Frontal cortex (tissue), 4 donors: ENCODE measurements at places on chromosomes 5 and 9. TPM values are rescaled to one million over a fixed set of nuclear protein-coding genes. Genes with fewer than 3 reads are reported as not detected.

GRCh38 chr5:177133853-177134696 lies 502 bp downstream of the NSD1 start:
- no peak for DNase-seq

BHMT2 gene
- 0.41 TPM for total RNA-seq

SPATA31D4 gene
- not detected for total RNA-seq

DNA sequence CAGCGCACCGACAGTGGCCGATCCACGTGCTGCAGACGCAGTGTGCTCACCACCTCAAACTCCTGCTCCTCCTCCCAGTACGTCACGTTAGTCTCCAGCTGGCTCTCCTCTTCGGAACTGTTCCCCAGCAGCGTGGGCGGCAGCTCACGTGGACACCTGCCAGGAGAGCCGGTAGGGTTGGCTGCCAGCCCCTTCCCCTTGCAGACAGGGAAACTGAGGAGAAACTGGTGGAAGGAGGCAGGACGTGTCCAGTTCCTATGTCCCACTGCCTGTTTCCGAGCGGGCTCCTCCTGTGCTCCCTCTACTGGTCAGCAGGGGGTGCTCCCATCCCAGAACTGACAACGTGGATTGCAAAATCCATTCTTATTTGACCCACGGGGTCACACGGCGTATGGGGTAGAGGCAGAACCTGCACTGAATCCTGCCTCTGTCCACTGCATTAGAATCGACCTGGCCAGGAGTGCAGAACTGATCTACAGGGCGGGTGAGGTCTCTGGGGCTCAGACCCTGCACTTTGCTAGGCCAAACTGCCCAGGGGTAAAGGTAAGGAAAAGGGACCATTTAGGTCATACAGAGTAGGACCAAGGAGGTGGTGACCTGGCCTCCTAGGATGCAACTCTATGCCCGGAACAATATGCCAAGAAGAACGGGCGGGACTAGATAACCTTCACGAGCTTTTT lies 25.7 kb downstream of the PDGFRB start:
- peak; percentile 86 for DNase-seq

DNA sequence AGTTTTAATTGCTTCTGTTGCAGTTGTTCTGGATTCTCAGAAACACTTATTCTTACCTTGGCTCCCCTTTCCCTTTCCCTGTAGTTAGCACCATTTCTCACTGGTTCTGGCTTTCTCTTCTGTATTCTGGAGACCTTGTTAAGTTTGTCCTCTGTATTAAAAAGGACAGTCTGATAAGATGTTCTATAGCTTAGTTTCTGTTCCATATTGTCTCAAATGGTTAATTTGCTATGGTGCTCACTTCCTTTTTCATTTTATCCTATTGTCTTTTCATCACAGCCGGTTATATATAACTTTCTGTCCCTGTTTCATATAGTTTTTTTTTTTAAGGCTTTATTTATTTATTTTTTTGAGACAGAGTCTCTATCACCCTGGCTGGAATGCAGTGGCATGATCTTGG lies 41.4 kb upstream of the KIAA1958 start:
- no peak for DNase-seq

GRCh38 chr5:97078958-97079743 lies 63.3 kb downstream of the LIX1 start:
- DNase-seq = no peak

- no peak for DNase-seq
Measured at GRCh38 chr5:169950333-169950732, 30.0 kb downstream of the INSYN2B start.

SOX30 gene
- under 0.01 TPM for total RNA-seq

SV2C gene
- 2.9 TPM for total RNA-seq

SPINK6 gene
- not detected for total RNA-seq

DNA sequence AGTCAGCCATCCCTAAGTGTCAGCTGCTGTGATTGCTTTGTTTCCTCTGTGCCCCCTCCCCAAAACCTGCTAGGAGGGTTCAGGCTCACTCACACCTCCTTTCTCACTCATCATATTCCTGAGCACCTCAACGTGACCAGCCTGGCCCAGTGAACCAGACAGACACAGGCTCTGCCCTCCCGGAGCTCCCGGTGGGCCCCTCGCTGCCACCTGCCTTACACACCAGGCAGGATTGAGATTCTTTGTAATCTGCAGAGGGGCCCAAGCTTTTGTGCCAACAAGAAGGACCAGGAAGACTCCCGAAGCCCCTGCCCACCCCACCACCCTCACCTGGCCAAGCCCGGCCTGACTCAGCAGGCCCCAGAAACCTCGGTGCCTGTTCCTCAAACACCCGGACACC lies 87.8 kb downstream of the NTNG2 start:
- DNase-seq = no peak

FCN1 gene
- 0.82 TPM for total RNA-seq

CENPK gene
- total RNA-seq = 8.6 TPM

- peak; percentile 43 for DNase-seq
Measured at GRCh38 chr5:149035372-149035790, 27.5 kb downstream of the SH3TC2 start.

GRCh38 chr9:104861397-104861796 lies 66.6 kb downstream of the ABCA1 start:
- no peak for DNase-seq

DNA sequence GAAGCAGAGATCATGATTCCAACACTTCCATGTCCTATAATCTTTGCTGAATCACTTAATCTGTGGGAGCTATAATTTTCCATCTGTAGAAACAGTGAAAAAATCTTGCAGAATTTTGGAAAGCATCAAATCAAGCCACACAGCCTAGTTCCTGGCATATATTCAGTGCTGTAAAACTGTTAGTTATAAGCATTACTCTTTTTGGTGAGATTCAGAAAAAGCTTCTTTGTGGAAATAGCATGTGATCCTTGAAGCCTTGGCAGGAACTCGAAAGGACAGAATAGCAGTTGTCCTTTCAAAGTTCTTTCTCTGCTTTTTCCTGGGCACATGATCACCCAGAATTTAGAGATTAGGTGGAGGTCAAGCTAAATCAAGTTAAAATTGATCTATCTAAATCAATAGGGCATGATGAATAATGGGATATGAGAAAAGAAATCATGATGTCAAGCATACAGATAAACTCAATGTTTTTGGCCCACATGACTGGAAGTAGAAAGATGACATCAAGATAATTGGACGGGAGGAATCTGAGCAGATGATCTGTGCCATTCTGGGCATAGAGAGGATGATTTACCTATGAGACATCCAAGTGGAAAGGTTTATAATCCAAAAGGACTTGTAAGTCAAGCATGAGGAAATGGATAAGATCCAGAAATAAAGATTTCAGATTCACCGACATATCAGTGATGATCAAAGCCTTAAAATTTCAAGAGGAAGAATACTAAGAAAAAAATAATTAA lies 73.1 kb downstream of the TMEM232 start:
- DNase-seq = peak; percentile 12

GRM6 gene
- under 0.01 TPM for total RNA-seq

DNA sequence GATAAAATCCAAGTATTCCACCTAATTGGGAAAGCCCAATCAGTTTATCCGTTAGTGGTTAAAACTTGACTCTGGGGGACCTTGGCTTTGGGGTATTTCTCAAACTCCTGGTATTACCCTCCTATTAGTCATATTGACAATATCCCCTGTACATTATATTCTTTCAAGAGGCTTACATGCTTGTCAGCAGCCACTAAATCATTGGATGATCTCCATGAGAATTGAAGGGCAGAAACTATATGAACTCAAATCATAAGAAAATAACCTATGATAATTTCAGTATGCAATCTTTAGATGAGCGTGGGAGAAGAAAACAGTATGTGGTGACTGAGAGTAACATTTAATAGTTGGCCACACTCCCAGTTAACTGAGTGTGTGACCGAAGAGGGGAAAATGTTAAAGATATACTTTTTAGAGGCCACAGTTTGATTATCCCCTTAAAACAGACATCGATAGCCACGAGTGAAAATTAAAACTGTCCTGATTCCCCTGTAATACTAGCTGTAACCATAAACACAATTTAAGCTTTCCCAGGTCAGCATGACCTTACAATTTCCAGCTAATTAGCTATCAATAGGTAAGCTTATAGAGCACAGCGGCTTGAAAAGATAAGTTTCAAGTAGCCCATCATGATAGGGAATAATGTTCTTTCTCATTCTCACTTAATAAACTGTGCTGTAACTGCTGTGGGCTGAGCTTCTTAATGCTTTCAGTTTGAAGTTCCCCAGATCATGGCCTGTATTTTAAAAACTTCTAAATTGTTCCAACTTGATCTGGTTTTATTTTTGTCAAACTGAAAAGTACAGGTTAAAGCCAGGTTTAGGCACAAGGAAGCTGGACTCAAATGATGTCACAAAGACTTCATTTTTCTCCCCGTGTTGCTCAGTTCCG lies 58.6 kb downstream of the PUM3 start:
- DNase-seq = no peak

- no peak for DNase-seq
Measured at GRCh38 chr5:156087577-156088110, 239.3 kb upstream of the SGCD start.

FAM174A gene
- total RNA-seq = 17.9 TPM

- no peak for DNase-seq
Measured at GRCh38 chr5:111234125-111234524, 9.9 kb downstream of the CAMK4 start.

GRCh38 chr5:96133341-96134079 lies 171.9 kb upstream of the ELL2 start:
- no peak for DNase-seq

COL27A1 gene
- total RNA-seq = 0.41 TPM

DNA sequence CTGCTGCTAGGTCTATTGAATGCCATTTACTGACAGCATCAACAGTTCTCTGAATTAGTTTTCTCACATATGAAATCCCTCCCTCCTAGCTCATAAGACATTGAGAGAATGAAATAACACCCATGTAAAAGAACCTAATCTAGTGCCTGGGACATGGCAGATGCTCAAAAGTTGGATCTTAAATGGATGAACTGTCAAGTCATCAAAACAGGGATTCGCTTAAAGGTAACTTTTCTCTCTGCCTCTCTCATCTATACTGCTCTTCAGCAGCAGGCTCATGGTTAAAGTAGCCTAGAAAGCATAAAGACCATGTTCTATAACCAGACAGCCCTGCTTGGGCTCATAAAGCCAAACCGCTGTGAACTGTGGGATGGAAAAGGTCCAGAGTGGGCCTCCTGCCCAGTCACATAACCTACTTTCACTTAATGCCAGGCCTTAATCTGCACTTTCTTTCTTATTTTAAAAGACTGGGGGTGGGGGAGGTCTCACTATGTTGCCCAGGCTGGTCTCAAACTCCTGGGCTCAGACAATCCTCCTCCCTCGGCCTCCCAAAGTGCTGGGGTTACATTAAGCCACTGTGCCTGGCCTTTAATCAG lies 3.7 kb downstream of the TMEM245 start:
- no peak for DNase-seq

RNF180 gene
- total RNA-seq = 87.6 TPM

TTC16 gene
- not detected for total RNA-seq

- DNase-seq = no peak
Measured at GRCh38 chr5:43367453-43367852, 44.7 kb downstream of the CCL28 start.

GRCh38 chr9:125497478-125497877 lies 209.5 kb downstream of the MAPKAP1 start:
- DNase-seq = no peak

GRCh38 chr9:6439051-6439703 lies 26.2 kb downstream of the UHRF2 start:
- no peak for DNase-seq

GRCh38 chr9:115350548-115350947 lies 232.6 kb upstream of the TNC start:
- no peak for DNase-seq

GRCh38 chr9:94157050-94157801 lies 73.0 kb downstream of the PTPDC1 start:
- DNase-seq = no peak

DNA sequence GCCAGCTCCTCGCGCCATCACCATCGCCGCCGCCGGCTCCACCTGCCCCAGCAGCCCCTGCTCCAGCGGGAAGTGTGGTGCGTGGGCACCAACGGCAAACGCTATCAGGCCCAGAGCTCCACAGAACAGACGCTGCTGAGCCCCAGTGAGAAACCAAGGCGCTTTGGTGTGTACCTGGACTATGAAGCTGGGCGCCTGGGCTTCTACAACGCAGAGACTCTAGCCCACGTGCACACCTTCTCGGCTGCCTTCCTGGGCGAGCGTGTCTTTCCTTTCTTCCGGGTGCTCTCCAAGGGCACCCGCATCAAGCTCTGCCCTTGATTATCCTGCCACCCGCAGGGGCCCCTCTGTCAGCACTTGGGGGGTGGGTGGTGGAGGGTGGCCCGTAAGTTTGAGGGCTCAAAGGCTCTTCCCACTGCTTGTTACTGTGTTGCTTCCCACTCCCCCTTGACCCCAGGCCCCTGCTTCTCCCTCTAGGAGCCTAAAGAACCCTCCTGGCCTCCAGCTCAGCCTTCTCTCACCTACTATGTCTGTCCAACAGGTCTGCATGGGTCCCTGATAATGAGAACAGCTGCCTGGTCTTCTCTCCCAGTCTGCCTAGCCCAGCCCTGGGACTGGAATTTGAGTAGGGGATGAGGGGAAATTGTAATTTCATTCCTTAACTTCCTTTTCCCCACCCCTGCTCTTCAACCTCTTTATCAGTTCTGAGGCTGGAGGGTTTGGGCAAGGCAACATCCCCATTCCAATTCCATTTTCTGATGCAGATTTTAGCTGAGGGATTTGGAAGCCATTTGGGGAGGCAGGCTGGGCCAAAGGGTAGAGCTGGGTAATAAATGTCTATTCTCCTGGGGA lies 9.0 kb downstream of the RACK1 start:
- DNase-seq = no peak

GRCh38 chr5:157817387-157817702 lies 41.6 kb downstream of the CLINT1 start:
- no peak for DNase-seq

OR1J2 gene
- total RNA-seq = not detected

- no peak for DNase-seq
Measured at GRCh38 chr5:75319638-75320037, 17.4 kb upstream of the HMGCR start.

SLC6A19 gene
- not detected for total RNA-seq

GRCh38 chr9:134983074-134983473 lies 65.4 kb upstream of the FCN1 start:
- no peak for DNase-seq

MYORG gene
- total RNA-seq = 2.4 TPM

DNA sequence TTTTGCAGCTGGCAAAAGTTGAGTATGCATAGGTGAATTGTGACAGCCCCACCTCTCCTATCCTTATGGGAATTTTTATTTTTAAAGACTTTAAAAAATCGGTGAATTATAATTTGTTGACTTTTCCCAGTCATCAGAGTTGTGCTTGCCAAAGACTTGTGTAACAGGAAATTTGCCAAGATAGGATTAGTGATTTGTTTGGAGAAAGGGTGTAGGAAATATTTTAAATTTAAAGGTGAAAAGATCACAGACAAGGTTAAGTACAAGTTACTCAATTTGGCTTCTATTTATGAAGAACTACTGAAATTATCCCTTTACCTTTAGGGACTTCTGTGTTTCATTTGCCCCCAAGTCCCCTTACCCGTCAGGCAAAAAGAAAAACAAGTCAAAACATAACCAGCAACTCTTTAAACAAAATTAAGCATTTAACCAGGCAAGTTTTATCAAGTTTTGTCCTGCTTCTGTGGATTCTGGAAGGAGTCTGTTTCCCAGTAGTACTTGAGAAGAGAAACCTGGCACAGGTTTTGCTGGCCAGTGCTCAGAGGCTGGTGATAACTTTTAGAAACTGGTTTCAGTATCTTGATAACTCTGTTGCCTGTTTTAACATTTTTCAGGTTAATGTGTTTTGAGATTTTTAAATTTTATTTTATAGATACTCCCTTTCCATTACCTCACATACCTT lies 285.4 kb downstream of the MAST4 start:
- DNase-seq = no peak

PROB1 gene
- total RNA-seq = under 0.01 TPM
